Activated naive CD4-positive, alpha-beta T cell (primary cell): ENCODE measurements at places on chromosomes 3 and 15.

DNA sequence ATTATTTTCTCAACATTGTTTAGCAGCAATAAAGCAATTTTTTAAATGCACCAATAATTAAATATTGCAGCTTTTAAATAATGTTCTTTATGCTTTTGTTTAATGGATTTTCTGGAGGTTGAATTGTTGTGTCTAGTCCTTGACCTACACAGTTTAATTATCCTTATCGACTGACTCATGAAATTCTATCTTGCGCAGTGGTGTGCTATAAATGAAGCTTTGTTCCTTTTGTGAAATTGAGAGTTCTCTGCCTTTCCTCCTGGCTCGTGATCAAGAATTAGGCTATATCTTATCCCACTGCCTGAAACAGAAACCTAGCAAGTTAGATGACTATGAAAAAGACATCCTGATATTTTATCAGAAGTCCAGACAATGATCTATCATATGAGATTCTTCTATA, 37.0 kb upstream of the PIK3R4 start:
- DNase-seq, result no peak

DNA sequence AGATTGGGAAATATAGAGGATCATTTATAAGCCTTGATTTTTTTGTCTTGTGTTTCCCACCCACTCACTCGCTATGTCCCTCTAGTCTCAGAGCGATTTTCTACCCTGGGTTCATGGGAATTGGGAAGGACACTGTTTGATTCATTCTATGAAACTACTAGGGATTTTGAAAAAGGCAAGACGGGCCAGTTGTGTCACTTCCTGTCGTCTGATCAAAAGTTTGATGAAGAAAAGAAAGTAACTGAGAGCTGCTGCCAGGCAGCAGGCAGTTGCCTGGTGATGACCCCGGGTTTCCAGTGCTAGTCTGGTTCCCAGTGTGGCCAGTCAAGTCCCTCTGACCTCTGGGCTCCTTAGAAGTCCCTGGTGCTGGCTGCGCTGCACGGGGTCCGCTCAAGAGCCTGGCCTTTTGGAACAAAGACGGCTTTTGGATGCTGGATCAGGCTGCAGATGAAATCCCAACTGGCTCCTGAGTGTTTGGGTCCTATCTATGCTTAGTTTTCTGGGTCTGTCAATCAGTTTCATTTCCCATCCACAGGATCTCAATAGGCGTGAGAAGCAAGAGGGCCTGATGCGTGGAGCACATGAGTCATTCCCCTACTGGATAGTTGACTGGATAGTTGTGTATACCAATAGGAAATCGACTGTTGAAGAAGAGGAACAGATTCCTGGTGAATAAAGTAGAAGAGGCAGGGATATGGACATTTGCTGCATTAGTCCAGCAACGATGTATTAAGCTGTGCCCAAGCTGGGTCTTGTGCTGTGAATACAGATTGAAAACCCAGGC, 89.7 kb downstream of the EEFSEC start:
- DNase-seq, result no peak

GRCh38 chr3:59285560-59285959, 235.7 kb upstream of the CFAP20DC start:
- no peak for DNase-seq

DNA sequence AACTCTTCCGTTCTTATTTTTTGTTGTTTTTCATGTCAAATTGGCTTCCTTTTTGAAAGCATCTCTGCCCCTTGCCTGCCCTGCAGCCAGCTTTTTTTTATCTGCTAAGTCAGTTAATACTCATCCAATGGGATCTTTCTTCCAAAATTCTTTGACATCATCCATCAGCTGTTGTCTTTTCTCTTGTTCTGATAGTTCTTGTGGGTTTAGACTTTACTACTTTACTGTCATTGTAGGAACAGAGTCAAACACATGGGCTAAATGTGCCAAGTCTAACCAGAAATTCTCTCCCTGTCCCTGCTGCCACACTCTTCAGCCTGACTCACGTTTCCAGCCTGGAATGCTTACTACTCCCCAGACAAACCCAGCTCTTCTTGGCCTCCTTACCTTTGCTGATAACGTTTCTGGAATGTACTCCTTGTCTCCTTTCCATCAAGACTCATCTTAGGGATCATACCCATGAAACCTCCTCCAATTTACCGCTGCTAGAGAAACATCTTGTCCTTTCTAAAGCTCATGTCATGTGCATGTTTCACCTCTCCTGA, 10.7 kb upstream of the VPS8 start:
- no peak for DNase-seq

- DNase-seq, result no peak
These were observed 40.9 kb downstream of the ONECUT1 start for GRCh38 chr15:52749258-52749657.

- DNase-seq, result no peak
These were observed 71.5 kb downstream of the TJP1 start for GRCh38 chr15:29750754-29751153.

DNA sequence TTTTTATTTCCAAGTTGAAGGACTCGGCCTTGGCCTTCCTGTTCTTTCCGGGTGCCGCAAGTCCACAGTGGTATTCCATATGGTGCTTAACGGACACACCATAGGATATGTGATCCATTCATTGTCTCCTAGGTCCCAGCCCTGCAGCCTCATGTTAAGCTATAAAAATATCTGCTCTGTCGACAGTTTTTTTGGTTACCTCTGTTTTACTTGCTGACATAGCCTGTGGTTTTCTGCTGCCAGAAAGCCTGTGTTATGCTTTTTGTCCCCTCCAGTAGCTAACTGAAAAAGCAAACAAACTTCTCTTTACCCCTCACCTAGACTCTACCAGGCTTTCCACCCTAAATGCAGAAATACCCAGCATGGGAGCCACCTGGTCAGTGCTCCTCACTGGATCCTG, 5.3 kb downstream of the INAFM2 start:
- DNase-seq, result no peak

GRCh38 chr3:98875535-98875934, 26.0 kb downstream of the DCBLD2 start:
- DNase-seq, result no peak

- DNase-seq, result no peak
These were observed 372.4 kb downstream of the FOXP1 start for GRCh38 chr3:71211083-71211482.

- no peak for DNase-seq
These were observed 616.1 kb upstream of the ALCAM start for GRCh38 chr3:104750581-104750980.

- DNase-seq, result no peak
These were observed 456.5 kb upstream of the GOLIM4 start for GRCh38 chr3:168552251-168552650.

DNA sequence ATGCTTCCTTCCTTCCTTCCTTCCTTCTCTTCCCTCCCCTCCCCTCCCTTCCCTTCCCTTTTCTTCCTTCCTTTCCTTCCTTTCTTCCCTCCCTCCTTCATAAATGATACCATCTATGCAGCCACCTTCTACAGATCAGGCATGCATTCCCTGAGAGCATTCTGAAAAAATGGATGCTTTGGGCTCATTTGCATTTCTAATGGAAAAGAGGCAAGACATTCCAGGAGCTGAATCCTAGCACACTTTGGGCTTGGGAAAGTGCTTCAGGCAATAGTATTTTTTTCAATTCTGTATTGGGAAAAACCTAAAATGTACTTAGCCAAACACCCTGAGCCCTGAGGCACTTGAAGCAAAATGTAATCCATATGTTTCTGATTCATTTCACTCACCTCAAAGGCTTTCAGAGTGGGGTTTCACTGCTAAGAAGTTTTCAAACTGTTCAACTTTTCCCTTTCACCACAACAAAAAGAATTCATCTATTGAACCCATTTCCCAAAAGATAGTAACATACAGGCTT, 220.1 kb upstream of the RORA start:
- DNase-seq, result no peak

GRCh38 chr3:182375916-182376315, 417.4 kb upstream of the ATP11B start:
- DNase-seq, result no peak

GRCh38 chr15:41692049-41692448, 31.8 kb downstream of the MGA start:
- no peak for DNase-seq

DNA sequence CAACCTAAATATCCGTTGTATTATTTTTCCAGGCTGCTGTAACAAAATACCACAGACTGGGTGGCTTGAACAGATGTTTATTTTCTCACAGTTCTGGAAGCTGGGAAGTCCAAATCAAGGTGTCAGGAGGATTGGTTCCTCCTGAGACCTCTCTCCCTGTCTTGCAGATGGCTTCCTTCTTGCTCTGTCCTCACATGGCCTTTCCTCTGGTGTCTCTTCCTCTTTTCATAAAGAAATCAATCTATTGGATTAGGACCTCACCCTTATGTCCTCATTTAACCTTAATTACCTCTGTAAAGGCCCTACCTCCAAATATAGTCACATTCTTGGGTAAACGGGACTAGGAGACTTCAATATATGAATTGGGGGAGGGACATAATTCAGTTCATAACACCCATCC, 89.2 kb upstream of the PLCL2 start:
- no peak for DNase-seq

DNA sequence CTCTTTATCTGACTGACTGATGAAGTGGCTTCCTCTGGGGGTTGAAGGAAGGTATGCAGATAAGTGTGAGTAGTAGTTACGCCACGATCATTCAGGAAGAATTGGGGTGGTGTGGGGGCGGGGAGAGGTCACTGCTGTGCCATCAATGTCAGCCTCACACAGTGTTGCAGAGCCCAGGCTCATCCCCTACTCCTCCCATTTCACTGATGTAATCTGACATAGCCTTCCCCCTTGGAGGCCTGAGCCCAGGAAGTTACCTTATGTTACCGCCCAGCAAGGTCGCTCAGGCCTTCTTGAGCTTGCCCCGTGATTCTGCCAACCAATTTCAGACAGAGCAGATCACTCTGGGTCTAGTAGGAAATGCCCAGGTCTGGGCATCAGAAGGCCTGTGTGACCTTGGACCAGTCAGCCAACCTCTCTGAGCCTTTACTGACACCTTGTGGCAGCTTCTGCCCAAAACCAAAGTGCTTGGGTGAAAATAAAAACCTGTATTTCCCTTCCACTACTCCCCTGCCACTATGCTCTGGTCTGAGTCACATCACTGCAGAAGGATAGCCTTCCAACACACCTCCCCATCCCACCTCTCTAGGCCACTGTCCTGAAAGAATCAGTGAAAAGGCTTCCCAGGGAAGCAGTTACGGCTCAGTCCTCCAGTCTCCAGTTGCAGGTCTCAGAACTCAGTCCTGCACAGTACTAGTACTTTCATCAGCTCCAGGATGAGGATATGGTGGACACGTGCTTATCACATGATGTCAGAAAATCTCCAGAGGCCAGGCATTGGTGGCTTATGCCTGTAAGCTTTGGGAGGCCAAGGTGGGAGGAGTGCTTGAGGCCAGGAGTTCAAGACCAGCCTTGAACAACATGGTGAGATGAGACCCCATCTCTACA, 28.1 kb upstream of the INSYN1 start:
- DNase-seq, result no peak

DNA sequence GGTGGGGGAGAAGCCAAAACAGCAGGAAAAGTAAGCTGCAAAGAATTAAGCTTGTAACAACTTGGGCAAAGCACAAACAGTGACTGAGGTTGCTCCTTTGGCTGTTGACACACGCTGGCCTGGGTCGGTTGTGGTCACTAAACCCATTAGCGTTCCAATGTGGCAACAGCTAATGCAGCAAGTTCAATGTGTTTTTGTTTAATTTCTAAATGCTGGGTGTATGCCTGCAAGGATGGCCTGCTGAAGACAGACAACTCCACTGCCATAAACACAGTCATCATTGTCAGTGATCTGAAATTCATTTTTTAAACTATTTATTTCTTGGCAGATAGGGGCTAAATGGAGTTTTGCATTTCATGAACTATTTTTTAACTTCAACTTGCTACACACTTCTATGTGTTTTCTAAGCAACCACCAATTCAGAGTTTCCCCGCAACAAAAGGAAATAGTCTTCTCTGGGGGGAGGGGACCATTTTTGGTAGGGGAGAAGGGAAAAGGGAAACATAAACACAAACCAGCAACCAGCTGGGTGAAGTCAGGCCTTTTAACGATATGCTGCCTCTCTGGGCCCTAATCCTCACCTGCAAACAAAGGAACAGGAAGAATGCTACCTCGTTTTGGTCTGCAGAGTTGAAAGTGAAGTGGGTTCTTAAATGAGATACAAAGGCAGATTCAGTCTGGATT, 34.8 kb upstream of the WNT5A start:
- DNase-seq, result no peak

DNA sequence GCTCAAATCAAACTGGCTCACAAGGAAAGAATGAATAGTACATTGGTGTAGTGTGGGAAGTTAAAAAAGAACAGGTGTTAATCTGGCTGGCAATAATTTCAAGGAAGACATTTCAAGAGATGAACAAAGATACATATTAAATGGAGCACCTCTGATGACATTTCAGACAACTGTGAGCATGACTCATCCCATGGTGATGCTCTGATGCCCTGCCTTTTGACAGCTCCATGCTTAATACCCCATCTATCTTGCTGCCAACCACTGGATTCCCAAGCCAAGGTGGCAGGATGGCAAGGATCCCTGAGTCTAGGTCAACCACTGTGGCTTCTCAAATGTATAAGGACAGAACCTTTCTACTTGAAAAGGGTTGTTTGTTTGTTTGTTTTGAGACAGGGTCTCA, 29.3 kb downstream of the LRRC2 start:
- DNase-seq, result no peak

GRCh38 chr15:78149805-78150751, 916 bp downstream of the IDH3A start:
- DNase-seq, result no peak

- DNase-seq, result no peak
These were observed 1029.8 kb downstream of the ROBO1 start for GRCh38 chr3:78737988-78738387.

DNA sequence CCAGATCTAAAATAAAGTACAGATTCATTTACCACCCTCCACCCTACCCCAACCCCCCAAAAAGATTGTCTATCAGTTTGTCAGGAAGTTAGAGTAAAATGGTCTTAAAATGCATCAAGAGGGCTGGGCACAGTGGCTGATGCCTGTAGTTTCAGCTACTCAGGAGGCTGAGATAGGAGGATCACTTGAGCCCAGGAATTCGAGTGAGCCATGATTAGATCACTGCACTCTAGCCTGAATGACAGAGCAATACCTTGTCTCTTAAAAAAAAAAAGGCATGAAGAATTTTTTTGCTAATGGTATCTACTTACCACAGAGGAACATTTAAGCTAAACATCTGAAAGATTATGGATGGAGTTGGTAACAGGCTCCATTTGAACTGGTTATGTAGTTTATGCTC, 71.0 kb downstream of the RBM6 start:
- no peak for DNase-seq

DNA sequence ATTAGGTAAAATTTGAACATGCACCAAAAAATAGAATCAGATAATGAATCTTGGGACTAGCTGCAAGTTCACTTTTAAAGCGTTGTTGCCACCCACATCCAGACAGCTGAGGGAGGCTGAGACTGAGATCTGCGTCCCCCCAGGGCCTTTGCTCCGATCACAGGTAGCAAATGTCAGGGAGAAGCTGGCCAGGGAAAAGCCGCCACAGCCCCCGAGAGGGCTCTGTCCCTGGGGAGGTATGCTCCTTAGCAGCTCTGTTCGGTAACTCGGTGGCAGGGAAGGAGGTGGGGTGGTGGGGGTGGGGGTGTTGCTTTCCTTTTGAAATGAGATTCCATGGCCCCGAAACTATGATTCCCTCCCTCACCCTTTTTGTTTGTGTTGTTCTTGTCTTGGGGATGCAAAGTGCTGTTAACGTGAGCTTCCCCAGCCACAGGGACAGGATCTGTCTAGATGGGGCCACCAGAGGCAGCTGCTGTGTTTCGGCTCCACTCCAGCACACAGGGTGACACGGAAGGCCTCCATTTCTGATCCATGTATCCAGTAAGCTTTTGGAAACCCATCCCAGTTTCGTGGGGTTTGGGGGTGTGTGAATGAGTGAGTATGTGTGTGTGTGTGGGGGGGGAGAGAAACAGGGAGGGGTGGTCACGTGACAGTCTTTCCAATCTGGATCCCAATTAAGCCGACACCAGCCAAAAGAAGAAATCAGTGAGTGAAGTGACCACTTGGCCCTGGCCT, 1.1 kb upstream of the MINAR1 start:
- no peak for DNase-seq
